ENCODE measurements at places on chromosomes 11 and 22.

DNA sequence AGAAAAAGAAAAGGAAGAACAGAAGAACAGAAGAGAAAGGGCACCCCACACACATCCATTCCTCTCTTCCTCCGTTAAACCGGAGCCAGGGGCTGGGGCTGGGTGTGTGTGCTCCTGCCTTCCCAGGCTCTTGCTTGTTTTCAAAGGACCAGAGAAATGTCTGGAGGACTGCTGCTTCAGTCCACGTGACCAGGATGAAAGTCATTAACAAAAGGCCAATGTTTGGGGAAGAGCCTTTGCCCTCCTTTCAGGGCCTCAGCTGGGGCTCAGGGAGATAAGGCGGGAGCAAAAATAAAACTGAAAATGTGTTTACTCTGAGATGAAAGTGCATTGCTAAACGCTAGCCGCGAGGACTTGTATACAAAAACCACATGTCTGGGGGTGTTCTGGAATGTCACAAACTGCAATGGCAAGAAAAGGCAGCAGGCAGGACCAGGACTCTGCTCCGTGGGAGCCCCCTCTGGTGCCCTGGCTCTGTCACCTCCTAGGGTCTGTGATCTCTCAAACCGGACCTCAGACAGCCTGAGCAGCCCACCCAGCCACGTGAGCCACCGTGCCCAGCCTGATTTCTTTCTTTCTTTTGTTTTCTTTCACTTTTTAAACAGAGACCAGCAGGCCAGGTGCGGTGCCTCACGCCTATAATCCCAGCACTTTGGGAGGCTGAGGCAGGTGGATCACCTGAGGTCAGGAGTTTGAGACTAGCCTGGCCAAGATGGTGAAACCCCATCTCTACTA is 31.6 kb upstream of the MYH9 start:
- DNase-seq: peak; percentile 84

GRCh38 chr11:11675671-11676181 is 53.9 kb upstream of the GALNT18 start:
- DNase-seq: no peak

- DNase-seq: peak; percentile 5
These were observed 54.2 kb downstream of the EP300 start for GRCh38 chr22:41146573-41146972.

DNA sequence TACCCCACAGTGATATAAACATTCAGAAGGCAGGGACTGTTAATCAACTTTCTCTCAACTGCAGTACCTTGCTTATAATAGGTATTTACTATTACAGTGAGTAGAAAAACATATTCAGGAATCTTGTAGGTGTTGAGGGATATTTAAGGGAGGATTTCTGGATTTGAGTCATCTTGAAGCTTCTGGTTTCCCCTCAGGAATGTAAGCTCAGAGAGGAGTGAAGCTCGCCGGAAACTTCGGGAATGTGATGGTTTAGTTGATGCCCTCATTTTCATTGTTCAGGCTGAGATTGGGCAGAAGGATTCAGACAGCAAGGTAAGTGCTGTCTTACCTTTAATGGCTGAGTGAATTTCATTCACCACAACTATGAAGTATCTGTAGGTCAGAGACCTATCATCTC is 42.9 kb downstream of the CTNND1 start:
- no peak for DNase-seq

DNA sequence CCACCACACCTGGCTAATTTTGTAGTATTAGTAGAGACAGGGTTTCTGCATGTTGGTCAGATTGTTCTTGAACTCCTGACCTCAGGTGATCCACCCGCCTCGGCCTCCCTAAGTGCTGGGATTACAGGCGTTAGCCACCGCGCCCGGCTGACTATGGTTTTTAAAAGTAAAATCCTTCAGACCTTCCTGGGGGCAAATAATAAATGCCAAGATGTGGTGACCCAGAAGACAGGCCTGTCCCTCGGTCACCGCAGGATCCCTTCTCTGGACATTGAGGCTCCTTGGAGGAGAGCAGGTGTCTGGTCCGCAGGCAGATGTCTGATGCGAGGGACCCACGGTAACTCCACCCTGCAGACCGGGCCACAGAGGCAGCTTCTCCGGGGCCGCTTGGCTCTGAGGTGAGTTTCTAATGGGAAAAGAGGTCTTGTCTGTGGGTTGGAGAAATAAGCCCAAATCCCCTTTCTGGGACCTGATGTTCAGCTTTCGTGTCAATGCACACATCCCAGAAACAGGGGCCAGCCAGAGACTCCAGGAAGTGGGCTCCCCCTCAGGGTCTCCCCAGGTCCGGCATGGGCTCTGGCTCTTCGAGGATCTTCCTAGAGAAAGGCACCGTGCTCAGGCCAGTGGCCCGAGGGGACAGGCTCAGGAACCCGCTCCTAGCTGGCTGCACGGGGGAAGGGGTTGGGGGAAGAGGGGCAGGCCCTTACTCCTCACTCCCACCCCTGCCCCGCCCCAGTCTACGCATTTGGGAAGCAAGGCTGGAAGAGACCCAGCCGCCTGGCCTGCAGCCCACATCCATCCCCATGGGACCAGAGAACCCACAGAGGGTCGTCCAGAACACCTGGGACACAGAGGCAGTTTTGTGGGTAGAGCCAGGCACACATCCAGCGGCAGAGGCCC is 100.6 kb downstream of the WNT7B start:
- no peak for DNase-seq

- DNase-seq: peak; percentile 15
These were observed 112.3 kb upstream of the GRK3 start for GRCh38 chr22:25452116-25452700.

Measured in fibroblast of mammary gland (primary cell).